ENCODE measurements at places on chromosomes 6 and 20.

DNA sequence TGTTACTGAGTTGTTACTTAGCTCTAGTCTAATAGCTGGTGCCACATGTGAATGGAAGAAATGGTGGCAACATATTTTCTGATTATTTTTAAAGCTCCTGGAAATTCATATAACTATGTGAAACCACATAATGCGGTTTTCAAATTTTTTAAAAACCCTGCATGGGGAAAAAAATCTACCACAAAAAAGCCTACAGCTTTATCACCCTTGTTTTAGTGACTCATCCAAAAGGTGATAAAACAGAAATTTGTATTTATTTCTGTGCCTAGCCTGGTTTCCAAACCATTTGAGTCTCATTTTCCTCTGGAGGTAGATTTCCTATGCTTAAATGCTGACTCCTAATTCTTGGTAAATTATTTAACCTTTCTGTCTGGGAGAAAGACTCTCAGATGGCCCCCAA, 5.4 kb upstream of the FBXO30 start:
- DNase-seq = no peak

GRCh38 chr6:105259913-105260889, 80.4 kb upstream of the POPDC3 start:
- no peak for DNase-seq

- no peak for DNase-seq
Observed at GRCh38 chr6:8325743-8326142, 109.6 kb downstream of the SLC35B3 start.

DNA sequence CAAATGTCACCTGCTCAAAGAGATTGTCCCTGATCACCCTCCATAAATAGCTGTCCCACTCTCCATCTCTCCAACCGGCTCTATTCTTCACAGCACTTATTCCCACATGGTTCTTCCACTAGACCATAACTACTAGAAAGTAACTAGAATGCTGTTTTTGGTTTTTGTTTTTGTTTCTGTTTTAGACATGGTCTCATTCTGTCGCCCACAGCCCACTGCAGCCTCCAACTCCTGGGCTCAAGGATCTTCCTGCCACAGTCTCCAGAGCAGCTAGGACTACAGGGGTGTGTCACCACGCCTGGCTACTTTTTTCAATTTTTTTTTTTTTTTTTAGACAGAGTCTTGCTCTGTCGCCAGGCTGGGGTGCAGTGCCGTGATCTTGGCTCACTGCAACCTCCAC, 12.2 kb downstream of the MMP24 start:
- no peak for DNase-seq

DNA sequence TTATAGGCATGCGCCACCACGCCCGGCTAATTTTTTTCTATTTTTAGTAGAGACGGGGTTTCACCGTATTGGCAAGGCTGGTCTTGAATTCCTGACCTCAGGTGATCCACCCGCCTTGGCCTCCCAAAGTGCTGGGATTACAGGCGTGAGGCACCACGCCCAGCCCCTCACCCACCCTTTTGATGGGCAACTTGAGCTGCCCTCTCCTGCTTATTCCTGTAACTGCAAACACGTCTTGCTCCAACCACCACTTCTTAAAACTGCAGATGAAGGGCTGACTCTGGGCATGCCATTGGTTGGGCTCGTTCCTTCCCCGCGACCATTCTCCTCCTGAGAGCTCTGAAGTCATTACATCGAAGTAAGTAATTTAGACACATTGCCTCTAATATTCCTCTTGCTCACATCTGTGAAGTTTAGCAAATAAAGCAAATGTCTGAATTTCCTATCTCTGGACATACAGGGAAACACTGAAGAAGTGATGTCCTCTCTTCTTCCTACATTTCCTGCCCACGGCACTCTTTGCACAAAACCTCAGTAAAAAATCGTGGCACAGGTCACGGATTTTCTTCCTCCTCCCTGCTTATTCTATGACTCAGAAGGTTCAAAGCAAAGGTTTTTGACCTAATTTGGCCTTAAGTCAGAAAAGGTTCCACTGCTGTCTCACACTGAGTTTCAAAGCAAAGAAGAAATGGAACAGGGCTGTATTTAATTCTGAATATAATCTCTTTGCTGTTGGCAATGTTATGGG, 117.5 kb downstream of the GMPR start:
- DNase-seq = no peak

DNA sequence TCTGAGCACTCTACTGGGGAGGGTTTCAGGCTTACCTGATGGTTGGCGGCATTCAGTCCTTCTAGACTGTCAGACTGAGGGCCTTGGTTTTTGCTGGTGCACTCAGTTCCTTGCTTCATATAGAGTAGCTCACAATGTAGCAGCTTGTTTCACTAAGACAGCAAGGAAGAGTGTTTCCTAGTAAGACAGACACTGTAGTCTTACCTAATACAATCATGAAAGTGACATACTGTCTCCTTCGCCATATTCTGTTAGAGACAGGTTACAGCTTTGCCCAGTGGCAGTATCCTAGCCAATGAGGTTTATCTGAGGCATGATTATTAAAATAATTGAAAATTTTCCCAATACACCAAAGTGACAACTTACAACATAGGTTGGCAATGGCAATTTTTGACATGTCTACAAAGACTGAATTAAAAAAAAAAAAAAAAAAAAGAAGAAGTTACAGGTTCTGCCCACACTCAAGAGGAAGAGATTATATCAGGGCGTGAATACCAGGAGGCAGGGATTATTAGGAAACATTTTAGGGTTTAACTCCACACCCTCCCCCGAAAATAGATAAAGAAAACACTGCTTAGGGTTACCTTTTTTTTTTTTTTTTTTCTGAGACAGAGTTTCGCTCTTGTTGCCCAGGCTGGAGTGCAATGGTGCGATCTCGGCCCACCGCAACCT, 66.8 kb downstream of the SCAND1 start:
- DNase-seq = no peak

GRCh38 chr20:36367907-36368799, 62.0 kb downstream of the DLGAP4 start:
- no peak for DNase-seq

- DNase-seq = no peak
Observed at GRCh38 chr20:12700701-12701100, 308.1 kb upstream of the SPTLC3 start.

DNA sequence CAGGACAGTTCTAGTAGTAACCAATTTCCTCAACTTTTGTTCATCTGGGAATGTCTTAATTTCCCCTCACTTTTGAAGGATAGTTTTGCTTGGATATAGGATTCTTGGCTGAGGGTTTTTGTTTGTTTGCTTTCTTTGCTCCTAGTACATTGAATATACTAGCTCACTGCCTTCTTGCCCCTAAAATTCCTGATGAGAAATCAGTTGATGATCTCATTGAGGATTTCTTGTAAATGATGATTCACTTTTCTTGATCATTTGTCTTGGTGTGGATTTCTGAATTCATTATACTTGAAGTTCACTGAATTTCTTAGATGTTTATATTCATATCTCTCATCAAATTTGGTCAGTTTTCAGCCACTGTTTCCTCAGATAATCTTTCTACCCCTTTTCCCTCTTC, 49.1 kb upstream of the PRDM1 start:
- no peak for DNase-seq

Measured in Peyer's patch (tissue), 4 donors.